CD4-positive, alpha-beta T cell treated with Interleukin-15 for 4 hours (primary cell): ENCODE measurements at places on chromosomes 7 and 10.

- no peak for DNase-seq
Observed at GRCh38 chr7:102849538-102849937, 63.3 kb upstream of the LRRC17 start.

GRCh38 chr10:119701861-119702260 lies 24.0 kb upstream of the INPP5F start:
- no peak for DNase-seq

DNA sequence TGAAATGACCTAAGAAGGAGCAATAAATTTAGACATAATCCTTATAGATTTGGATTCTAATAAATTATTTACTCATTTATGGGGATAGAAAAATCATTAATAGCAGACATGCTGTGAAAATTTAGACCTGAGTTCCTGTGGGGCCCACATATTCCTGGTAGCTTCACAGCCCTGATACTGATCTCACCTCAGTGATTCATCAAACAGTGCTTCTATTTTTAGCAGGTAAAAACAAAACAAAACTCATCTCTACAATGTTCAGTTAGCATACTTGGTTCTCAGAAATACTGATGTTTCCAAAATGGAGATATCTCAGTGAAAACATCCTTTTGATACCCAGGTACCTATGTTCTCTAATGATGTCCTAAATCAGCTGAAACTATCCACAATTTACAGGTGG lies 841.1 kb upstream of the SORCS1 start:
- no peak for DNase-seq

DNA sequence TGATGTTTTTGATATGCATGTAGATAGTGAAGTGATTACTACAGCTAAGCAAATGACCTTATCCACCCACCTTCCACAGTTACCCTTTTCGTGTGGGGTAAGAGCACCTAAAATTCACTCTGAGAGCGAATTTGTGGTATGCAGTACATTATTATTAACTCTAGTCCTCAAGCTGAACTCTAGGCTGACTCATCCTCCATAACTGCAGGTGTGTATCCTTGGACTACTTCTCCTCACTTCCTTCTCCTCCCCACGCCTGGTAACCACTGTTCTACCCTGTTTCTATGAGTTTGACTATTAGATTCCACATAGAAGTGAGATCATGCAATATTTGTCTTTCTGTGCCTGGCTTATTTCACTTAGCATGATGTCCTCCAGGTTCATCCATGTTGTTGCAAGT lies 484.6 kb downstream of the GATA3 start:
- DNase-seq, result no peak

DNA sequence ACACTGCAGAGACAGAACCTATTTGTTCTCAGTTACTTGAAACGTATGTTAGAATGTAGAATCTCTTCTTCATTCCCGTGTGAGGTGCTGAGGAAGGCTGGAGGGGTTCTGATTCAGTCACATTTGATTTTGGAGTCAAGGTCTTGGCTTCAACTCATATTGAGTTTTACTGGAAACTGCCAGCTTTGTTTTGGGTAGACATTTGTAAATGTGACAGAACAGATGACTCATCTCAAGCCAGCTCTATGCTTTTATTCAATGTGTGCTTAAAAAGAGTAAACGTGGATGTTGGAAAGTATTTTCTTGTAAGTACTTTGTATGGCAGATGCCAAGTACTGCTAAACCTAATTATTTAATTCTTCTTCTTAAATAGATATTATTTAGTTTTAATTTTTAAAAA lies 780.8 kb upstream of the C7orf33 start:
- no peak for DNase-seq

DNA sequence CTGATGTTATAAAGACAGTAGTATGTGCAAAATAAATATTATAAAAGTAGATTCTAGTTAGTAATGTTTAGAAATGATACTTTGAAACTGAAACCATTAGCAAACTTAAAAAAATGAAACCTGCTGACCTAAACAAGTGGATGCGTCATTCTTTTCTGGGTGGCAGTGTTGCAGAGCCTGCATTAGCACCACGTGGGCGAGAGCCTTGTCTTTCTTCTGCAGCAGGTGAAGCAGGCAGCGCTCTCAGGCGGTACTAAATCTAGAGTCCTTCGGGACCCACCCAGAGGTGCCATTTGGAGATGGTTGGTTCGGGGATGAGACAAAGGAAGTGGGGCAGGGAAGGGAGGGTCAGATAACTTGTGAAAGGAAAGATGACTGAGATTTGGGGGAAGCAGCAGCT lies 759.1 kb upstream of the IGFBP3 start:
- no peak for DNase-seq
